Endothelial cell (in vitro differentiated cells): ENCODE measurements at places on chromosomes 7 and 10.

GRCh38 chr7:133419041-133419440 lies 166.2 kb downstream of the EXOC4 start:
- DNase-seq, result no peak

GRCh38 chr10:113339121-113339520 lies 213.7 kb upstream of the HABP2 start:
- DNase-seq, result no peak

- DNase-seq, result no peak
Observed at GRCh38 chr10:109587366-109587765, 335.9 kb downstream of the XPNPEP1 start.

- DNase-seq, result no peak
Observed at GRCh38 chr10:70331486-70332268, 47.9 kb upstream of the NPFFR1 start.

DNA sequence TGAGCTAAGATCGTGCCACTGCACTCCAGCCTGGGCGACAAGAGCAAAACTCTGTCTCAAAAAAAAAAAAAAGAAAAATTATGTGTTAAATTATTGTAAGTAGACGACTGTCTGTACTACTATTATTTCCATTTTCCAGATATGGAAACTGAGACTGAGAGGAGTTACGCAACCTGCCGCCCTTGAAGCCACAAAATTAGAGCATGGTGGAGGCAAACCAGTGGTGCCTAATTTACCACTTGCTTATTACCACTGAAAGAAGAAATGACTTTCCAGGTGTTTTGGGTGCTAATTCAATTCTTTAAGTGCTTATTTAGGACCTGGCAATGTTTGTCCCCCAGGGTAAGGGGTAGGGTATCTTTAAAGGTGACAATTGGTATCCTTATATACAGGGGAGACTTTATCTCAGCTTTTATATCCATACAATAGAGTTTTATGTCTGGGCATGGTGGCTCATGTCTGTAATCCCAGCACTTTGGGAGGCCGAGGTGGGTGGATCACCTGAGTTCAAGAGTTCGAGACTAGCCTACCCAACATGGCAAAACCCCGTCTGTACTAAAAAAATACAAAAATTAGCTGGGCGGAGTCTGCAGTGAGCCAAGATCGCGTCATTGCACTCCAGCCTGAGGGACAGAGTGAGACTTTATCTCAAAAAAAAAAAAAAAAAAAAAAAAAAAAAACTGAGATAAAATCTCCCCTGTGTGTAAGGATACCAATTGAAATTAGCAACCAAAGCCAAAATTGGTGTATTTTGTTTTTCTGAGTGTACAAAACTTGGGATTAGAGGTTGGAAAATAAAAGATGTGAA lies 16.6 kb upstream of the CAMK1D start:
- DNase-seq, result no peak

DNA sequence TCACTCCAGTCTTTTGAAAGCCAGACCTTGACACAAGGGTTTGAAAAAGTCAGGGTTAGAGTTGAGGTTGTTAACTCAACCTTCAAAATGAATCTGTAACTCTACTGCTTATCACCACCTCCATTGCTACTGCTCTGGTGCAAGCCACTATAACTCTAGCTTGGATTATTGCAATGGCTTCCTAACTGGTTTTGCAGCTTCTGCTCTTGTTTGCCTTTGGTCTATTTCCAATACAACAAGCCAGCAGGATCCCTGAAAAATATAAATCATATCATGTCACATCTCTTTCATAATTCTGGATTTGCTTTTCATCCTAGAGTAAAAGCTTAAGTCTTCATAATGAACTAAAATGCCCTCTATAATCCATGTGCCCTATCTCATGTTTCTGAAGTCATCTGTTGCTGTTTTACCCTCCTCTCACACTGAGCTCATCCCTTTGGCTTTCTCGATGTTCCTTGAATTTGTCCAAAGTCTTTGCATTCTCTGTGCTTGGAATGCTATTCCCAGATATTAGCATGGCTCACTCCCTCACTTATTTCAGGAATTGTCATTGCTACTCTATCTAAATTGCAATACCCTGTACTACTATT lies 10.9 kb downstream of the TAS2R60 start:
- no peak for DNase-seq

GRCh38 chr7:152596824-152597223 lies 79.1 kb downstream of the XRCC2 start:
- no peak for DNase-seq

DNA sequence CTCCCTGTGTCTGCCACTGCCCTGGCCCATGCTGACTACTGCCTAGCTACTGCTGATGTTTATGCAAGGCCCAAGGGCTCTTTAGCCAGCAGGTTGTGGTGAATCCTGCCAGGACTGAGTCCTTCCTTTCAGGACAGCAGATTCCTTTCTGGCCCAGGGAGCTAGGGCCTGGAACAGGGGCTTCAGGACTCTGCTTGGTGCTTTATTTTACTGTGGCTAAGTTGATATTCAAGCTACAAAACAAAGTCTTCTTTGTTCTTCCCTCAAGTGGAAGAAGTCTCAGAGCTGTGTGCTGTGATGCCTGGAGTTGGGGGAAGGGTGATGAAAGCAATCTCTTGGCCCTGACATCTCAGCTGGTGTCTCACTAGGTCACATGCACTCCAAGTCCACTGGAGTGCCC lies 66.2 kb upstream of the NME8 start:
- DNase-seq, result no peak
